ENCODE measurements at places on chromosomes 16 and 17.
A peak's percentile ranks its signal among the peaks of the same experiment; 100 is the strongest.

DNA sequence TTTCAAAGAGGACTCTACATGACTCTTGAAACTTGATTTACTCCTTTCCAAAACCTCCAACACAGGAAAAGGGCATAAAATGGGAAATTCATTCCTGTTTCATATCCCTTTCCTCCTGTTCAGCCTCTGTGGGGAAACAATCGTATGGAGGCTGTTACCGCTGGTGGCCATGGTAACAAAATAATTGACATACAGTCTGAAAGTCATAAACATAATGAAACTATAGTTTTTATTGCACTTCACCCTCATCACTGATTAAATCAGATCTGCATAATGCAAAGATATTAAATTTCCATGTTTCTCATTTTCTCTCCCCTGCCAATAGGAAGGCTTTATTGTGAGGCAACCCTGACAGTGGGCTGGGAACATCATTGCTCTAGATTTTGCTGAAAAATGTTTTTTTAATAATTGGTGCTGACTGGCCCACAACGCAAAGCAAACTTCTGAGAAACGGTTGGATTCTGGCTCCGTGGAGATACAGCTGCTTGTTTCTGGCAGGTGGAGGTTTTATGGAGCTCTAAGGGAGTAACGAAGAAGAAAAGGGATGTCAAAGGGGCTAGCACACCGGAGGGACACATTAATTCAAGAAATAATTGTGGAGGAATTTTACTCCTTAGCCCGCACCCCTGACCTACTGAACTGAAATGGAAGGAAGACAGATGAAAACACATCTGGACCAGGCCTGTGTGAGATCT lies 154.2 kb upstream of the SHISA6 start:
- DNase-seq, result no peak

GRCh38 chr16:28562199-28562598 lies 8.5 kb downstream of the SGF29 start:
- DNase-seq, result no peak

DNA sequence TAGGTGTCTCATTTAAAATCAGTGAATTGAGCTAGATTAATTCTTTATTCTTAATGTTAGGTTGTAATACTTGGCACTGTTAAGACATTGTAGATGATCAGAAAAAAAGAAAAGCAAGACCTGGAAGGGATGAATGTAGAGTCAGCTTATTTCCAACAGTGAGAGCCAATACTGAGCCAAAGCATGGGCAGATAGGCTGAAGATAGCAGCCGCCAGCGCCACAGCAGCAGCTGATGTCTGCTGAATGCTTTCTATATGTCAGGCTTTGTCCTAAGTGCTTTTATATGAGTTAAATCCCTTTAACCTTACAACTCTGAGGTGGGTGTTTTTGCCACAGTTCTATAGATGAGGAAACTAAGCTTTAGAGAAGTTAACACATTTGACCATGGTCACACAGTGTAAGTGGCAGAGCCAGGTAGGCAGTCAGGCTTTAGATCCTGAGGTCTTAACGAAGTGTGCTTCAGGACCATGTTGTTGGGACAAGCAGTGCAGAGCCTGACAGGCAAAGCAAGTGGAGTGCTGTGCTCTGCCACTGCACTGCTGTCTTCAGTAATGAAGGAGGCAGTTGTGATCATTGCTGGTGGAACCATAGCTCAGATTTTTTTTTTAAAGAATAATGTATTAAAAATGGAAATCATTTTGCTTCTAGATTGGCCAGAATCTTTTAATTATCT lies 25.9 kb downstream of the TNRC6A start:
- DNase-seq, result no peak

DNA sequence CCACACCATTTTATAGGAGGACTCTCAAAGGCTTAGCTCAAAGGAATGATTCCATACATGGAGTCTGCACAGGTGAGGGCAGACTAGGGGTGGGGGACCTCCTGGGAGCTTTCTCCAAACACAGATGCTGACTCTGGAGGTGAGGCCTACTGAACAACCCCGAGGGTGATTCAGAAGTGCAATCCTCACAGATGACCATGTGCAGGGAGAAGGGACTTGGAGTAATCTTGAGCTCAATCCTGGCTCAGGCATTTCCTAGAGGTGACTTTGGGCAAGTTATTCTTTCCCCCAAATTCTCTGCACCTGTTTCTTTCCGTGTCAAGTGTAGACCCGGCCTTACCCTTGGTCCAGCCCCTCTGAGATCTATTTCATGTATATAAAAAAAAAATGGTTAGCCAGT lies 401.5 kb downstream of the SLC39A11 start:
- no peak for DNase-seq

- DNase-seq, result peak; percentile 1
These were observed 413.4 kb downstream of the CDH13 start for GRCh38 chr16:83040174-83040573.

DNA sequence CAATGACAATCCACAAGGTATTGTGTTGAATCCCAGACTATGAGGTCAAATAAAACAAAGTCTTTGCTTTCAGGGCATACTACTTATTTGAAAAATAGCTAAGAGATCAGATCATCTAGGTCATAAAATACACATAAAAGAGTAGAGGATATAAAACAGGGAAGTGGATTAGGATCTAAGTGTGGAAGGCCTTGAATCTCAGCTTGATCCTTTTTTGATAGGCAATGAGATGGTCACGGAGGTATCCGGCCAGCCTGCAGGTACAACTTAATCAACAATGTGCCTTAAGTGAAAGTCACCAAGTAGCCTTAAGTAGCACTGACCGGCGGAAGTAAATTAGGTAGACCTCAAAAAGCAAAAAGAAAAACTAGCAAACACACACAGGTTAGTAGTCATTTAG lies 901.7 kb downstream of the KCNJ2 start:
- DNase-seq, result no peak

GRCh38 chr17:9016941-9017552 lies 4.3 kb upstream of the NTN1 start:
- DNase-seq, result no peak

DNA sequence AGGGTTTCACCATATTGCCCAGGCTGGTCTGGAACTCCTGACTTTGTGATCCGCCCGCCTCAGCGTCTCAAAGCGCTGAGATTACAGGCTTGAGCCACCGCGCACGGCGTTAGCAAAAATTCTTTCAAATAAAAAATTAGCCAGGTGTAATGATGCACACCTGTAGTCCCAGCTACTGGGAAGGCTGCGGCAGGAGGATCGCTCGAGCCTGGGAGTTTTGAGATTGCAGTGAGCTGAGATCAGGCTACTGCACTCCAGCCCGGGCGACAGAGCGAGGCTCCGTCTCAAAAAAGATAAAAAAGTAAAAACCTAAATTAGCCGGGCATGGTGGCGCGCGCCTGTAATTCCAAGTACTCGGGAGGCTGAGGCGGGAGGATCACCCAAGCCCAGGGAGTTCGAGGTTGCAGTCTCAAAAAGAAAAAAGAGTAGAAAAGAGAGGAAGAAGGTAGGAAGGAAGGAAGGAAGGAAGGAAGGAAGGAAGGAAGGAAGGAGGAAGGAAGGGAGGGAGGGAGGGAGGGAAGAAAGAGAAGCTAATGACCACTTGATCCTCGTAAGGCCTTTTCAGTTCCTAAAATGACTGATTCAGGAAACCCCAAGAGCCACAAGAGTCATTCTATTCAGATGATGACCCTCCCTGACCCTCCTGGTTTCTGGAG lies 59.2 kb downstream of the SRL start:
- no peak for DNase-seq

DNA sequence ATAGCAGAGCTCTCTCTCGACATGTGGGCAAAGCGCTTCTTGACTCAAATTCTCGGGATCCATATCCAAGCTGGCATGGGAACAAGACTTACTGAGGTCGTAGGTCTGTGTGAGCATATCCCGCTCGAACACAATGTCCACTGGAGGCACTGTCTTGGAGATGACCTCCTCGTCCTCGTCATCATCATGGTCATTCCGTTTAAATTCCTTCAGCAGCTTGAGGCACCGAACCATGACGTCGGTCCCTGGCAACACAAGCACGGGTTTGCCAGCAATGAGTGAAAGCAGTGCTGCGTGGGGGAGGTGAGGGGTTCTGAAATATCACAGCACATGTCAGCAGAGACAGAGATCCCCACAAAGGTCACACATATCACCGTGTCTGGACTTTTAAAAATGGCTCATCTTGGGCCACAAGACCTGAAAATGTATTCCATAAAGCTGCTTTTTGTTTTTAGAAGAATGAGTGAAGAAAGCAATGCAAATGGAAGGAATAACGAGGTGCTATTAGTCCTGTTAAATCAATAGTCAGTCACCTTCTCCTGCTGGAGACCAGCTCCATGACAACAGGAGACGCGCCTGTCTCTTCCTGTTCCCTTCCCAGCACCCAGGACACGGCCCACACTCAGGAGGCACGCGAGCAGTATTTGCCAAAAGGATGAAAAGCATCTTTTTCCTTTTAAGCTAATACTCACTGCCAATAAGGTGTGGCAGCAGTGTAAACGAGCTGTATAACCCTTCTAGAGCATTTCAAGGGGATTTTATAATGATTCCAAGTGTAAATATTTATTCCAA lies 37.9 kb downstream of the GTF3C1 start:
- DNase-seq, result no peak

- no peak for DNase-seq
These were observed 7.5 kb downstream of the COTL1 start for GRCh38 chr16:84610376-84610775.

- DNase-seq, result no peak
These were observed 75.4 kb downstream of the YPEL2 start for GRCh38 chr17:59406808-59407381.

Measured in CD4-positive, alpha-beta T cell treated with Interleukin-2 at 100 ng/mL for 4 hours (primary cell).